ENCODE measurements at places on chromosomes 5 and 9. TPM values are rescaled to one million over a fixed set of nuclear protein-coding genes. Genes with fewer than 3 reads are reported as not detected.

GRCh38 chr9:36924071-36924470 lies 110.0 kb downstream of the PAX5 start:
- no peak for DNase-seq

Gene GHR
- 11.9 TPM for total RNA-seq

DNA sequence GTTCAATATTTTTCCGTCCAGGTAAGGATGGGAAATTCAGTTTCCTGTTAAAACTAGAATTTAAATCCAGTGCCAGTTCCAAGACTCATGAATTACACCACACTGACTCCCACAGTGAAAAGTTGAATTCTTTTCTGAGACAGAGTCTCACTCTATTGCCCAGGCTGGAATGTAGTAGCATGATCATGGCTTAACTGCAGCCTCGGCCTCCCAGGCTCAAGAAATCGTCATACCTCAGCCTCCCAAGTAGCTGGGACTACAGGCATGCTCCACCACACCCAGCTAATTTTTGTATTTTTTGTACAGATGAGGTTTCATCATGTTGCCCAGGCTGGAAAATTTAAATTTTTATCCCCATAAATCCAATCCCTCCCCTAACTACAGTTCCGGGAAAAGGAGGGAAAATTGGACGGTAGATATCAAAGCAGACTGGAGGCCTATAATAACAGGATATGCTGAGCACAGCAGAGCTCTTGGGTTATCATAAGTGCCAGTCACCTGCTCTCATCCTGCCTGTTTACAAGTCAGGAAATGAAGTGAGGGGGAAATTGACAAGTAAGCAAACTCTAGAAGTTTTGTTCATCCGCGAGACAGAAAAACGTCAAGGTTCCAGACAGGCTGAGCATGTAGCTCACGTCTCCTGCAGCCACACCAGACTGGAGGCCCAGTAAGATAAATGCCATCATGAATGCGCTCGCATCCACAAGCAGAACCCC lies 105.7 kb downstream of the UGCG start:
- no peak for DNase-seq

DNA sequence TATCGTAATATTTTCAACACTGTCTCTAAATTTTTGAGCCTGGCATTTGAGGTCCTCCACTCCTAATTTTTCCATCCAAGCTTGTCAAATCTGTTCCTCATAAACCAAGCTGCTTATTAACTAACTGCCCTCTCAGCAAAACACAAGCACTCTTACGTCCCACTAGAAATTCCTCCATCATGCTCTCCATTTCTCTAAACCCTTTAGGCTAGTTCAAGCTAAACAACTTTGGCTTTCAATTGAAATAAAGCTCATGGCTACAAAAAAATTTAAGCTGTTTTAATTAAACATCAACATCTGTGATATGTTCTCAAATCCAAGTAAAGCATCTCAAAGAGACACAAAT lies 45.7 kb downstream of the RNF145 start:
- no peak for DNase-seq

DNA sequence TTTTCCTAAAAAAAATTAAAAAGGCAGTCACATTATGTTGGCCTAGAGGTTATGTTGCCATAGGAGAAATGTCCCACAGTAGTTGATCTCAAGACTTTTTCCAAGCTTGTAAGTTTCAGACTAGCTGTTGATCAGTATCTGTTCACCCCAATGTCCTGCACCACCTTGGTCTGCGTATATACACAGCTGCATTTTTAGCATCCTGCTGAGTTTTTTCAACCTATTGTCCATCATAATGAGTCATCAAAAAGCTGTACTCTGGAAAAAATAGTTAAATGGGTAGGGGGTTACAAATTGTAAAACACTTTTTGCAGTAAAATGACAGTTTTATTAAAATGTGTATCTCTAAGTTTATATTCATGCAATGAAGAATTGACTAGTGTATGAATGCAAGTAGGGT lies 53.2 kb upstream of the TMEM171 start:
- DNase-seq: no peak

DNA sequence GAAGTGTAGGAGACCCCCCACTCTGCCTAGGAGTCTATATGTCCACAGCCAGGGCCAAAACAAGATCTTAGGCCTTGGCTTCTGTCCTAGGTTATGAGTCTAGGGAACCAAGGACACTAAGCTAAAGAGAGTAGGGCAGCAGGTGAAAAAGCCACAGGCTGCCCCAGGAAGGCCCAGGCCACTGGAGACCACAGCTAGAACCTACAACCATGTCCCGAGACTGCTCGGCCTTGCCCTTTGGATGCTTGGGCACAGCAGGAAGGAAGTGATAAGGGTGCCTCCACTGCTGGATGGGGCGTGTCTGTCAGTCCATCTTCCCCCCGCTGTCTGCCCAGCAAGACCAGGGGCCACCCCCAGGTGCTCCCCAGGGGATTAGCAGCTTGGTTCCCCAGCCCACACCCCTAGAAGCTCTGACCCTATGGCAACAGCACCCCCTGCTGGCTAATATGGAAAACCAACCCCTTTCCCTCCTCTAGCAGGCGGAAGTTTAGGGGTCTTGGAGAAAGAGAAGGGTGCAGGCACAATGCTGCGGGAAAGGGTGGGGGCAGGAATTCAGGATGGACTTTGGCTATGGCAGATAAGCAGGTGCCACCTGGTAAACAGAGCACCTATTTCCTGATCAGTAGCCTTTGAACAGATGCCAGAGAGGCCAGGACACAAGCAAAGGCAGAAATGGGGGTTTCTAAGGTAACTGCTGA lies 10.5 kb upstream of the IRF1 start:
- peak; percentile 60 for DNase-seq

- DNase-seq: no peak
Measured at GRCh38 chr9:109538346-109538745, 40.2 kb upstream of the PTPN3 start.

Gene ACER2
- 3.4 TPM for total RNA-seq

GRCh38 chr9:38073882-38074281 lies 4.9 kb upstream of the SHB start:
- DNase-seq: no peak

Gene BICD2
- total RNA-seq: 39.2 TPM

Gene DND1
- 0.67 TPM for total RNA-seq
